ENCODE measurements at places on chromosomes 6 and 20.

DNA sequence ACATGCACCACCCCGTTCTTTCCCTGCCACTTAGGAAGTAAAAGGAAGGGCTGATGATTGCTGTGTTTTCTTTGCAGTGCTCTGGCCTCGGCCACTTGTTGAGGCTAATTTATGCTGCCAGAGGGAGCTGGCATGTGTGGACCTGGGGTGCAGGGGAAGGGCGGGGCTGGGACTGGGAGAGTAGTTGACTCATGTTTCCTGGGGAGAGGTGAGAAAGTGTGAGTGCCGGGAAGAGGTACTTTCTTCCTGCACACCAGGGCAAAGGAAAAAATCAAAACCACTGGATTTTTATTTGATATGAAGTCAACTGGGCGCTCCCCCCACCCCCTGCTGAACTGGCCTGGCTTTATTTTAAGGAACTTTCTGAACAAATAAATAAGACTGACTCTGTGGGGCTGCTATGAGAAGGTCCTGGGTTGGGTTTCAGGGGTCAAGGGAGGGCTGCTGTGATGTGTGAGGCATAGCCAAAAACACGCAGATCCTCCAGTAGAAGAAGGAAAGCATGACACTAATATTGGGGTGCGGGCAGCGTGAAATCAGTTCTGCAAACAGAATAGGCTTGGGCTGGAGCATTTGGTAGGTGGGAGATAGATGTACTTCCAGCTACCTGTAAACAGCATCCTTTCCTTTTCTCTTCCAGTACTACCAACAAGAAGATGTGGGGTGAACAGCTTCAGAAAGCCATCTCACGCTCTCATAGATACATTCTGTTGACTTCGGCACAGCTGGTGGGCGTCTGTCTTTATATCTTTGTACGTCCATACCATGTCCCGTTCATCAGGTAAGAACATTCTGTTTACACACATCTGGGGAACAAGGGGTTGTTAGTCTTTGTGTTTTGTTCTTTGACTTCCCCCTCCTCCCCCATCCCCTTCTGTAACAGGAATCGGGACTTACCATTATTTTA is 87.5 kb downstream of the SYNJ2 start:
- DNase-seq, result peak; percentile 4

GRCh38 chr6:158554611-158555361 is 5.1 kb upstream of the TMEM181 start:
- DNase-seq, result no peak

DNA sequence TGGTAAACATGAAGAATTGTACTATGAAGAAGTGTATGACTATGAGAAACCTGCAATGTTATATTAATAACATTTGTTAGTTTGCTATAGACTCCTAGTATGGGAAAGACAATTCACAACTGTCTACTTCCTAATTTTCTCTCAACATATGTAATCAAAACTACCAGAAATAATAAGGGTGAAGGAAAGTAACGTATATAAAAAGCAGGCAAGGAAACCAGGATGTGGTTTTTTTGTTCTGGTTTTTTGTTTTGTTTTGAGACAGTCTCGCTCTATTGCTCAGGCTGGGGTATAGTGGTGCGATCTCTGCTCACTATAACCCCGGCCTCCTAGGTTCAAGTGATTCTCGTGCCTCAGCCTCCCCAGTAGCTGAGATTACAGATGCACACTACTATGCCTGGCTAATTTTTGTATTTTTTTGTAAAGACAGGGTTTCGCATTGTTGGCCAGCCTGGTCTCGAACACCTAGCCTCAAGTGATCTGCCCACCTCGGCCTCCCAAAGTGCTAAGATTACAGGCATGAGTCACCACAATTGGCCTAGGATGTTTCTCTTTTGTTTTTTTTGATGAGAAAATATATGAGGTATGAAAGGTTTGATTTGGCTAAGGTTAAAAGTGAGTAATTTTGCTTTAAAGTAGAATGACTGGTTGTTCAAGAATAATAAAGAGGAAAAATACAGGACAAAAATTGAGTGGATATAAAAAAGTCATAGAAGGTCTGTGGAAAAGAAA is 83.1 kb downstream of the PTCHD4 start:
- no peak for DNase-seq

DNA sequence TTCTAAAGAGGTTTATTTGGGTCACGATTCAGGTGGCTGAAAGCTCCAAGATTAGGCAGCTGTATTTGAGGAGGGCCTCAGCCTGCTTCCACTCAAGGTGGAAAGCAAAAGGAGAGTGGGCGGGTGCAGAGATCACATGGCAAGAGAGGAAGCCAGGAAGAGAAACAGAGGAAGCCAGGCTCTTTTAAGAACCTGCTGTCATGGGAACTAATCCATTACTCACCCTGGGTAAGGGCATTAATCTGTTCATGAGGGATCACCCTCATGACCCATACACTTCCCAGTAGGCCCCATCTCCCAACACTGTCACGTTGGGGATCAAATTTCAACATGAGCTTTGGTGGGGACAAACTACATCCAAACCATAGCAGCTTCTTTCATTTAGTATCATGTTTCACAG is 53.9 kb downstream of the DHX35 start:
- DNase-seq, result no peak

DNA sequence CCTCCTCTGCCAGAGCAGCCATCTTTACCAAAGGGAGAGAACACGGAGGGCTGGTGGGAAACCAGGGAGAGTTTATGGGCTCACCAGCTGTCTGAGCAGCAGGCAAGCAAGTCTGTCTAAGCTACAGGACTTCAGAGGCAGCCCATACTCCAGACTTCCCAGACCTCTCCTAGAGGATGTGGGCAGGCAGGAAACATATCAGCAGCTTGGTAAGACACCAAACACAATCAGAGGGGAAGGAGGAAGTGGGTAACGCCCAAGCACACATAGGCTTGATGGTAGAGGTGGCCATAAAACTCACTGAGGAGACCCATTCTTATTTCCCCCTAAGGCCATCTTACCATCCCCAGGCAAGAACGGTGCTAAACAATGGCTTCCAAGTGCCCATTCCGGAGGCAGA is 143.1 kb upstream of the ARID1B start:
- DNase-seq, result no peak

DNA sequence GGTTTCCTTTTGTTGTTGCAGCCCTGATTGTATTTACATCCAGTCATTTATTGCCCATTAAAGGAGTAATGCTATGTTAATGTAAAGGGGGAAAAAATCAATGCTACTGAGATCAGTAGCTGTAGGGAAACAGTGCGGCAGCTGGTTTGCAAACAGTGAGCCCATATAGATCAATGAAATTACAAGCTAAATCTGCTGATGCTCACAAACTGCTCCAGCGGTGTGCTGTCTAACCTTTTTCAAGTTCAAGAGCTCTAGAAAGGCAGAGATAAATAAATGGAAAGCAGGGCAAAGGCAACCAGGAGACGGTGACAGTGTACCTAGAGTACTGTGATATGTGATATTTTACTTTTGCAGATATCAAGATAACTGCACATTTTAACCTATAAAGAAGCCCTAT is 449.0 kb upstream of the MMS22L start:
- DNase-seq, result no peak

- no peak for DNase-seq
Observed at GRCh38 chr6:44738601-44739146, 351.2 kb downstream of the CDC5L start.

DNA sequence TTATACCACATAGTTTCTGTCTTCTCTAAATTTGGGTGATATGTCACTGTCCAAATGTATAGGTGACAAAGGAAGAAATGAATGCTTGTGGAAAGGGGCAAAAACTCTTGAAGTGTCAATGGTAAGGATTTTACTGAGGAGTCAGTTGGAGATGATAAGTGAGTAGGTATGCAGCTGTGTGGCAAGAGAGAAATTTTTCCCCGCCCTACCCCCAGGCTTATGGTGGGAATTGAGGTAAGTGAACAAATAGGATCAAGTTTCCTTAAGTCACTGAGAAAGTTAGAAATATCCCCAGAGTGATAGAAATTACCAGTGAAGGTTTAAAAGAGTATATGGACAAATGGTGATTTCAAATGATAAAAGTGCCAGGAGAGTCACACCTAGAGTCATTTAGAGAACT is 11.8 kb downstream of the DSE start:
- no peak for DNase-seq

DNA sequence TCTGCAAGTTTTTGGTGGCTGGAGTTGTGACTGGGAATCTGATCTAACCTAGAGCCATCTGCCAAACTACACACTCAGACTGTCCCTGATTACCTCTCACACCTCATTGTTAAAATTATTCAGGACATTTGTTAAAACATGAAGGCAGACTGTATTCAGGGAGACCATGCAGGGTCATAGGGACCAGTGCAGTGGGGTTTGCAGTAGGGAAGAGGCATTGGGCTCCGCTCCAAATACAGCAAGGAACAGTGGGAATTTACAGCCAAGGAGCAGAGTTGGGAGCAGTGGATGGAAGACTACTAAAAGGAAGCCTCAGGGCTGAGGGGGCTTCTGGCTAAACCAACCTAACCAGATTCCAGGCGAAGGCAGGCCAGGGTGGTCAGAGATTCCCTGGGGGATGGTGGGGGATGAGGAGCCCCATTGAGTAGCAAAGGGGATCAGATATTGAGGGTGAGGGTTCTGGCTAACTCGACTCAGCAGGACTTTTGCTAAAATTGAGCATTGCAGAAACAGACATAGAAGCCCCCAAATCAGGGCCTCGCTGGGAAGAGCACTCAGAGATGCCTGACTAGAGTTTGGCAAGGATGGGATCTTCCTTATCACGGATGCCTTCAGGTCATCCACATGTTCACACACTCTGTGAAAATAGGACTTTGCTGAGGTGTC is 172.0 kb downstream of the ZDHHC14 start:
- no peak for DNase-seq

DNA sequence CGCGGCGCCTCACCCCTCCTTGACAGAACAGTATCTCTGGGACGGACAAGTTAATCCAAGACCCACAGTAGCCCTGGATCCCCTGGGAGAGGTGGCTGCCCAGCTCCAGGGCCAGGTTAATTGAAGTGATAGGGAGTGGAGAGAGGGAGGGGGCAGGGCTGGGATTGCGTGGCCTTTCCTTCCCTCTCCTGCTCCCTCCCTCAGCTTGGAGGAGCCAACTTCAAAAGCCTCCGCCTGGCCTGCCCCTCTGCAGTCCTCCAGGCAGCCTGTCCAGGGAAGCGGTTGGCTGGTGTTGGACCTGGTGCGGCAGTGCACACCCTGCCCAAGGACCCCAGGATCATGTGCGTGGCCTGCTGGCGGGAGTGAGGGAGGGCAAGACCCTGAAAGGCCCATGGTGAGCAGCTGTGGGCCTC is at the start of gene C20orf204:
TSS of gene C20orf204 (plus strand) at position 250 of the 413 bp plus-strand sequence. CDS start at position 392, 142 bp downstream.
- DNase-seq, result no peak

- DNase-seq, result no peak
Observed at GRCh38 chr6:22766979-22767378, 197.6 kb downstream of the HDGFL1 start.

GRCh38 chr6:7136859-7137334 is 29.1 kb downstream of the RREB1 start:
- DNase-seq, result no peak

DNA sequence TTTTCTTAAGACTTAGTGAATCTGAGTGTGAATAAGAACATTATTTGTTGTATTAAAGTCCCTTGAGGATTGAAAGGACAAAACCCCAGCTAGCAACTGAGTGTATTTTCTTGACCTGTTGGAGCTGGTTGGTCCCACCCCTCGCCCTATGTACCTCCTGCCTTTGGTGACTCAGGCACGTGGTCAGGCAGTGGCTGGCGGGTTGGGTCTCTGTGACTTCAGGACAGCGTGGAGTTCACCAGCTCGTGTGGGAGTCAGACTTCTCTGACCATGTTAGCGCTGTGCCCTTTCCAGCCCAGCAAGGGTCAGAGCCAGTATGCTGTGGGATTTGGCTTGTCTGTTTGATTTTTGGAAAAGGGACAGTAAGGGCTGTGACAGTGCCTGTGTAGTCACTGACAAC is 93.7 kb downstream of the SSR1 start:
- DNase-seq, result no peak

DNA sequence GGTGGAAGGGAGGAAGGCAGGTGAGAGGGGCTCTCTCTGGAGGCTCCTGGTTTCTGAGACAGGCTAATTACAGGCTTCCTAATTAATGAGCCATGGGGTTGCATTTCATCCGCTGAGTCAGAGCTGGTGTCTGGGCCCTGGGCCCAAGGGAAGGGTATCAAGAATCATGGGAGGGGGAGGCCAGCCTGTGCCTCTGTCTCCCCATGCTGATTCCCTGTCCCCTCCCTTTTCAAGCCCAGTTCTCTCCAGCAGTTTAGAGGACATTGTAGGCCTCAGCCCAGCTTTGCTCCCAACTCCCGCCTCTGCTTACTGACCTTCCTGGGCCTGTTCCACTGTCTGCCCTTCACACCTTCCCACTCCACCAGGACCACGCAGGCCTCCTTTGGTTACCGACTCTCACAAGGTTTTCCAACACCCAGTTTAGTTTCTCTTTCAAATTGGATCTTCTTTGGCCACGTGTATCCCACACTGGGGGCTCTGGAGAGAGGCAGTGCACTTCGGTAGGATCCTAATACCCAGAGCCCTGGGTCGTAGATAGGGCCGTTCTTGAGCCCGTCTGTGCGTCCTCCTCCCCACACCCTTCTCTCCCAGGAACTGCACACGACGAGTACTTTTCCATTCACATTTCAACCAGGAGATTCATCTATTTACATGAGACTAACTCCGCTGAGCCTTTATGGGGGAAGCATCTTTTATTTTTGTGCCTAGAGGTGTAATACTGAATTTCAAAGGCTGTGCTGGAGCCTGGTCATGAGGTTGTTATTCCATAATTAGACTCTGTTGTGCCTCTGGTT is 18.2 kb upstream of the AVP start:
- no peak for DNase-seq

DNA sequence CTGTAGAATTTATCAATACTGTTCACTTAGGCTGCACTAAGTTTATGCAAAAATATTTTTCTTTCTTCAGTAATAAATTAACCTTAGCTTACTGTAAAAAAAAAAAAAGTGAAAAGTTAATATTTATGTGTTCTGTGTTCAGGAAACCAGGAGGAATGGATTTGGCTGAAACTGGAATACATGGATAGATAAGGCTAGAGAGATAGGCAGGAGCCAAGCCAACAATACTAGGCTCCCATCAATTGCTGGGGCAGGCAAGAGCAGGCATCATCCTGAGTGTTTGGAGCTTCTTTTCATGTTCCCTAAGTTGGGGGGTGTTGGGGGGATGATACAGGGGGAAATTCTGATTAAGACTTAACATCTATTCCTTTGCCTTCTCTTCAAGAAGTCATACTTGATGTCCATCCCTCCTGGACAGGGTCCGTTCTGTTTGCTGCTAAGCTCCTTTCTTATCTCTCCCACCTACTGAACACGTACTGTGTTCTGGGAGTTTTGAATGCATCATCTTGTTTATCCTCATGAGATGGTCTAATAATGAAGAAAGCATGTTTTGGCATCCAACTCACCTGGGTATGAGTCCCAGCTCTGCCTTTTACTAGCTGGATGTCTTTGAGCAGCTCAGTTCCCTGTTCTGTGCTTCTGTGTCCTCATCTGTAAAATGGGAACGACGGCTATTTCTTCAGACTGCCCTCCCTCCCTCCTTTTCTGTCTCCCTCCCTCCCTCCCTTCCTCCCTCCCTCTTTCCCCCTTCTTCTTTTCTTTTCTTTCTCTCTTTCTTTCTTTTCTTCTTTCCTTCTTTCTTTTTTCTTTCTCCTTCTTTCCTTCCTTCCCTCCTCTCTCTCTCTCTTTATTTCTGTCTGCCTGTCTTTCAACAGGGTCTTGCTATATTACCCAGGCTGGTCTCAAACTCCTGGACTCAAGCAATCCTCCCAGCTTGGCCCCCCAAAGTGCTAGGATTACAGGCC is 6.4 kb upstream of the PROCR start:
- no peak for DNase-seq
